Foreskin fibroblast (primary cell): ENCODE measurements at places on chromosomes 2 and 18.

DNA sequence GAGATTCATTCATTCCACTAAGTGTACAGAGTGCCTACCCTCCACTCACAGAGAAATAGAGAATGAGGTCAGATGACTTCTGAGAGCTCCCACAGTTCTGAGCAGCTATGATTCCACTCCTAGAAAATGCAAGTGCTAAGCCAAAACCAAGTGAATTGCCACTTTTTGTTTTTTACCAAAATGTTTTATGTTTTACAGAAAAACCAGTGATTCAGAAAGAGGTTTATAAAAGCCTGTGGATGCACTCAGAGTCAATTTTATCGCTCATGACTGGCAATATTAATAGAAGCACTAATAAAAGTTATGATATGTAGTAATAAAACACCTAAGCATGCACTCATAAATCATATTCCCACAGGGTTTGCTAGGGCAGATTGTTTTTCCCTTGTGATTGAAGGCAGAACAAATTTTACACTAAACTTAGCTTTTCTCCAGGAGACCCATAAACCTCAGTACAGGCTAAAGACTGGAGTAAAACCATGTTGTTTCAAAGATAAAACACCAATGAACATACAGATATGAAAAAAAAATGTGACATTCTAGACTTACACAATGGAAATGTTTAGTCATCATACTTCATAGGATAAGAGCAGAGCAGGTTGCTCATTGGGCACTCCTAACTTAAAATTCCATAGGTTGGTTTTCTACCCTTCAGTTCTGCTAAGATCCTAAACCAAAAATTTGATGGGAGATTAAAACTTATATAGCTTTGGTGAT is 67.5 kb downstream of the PDK1 start:
- DNase-seq, result peak; percentile 54

DNA sequence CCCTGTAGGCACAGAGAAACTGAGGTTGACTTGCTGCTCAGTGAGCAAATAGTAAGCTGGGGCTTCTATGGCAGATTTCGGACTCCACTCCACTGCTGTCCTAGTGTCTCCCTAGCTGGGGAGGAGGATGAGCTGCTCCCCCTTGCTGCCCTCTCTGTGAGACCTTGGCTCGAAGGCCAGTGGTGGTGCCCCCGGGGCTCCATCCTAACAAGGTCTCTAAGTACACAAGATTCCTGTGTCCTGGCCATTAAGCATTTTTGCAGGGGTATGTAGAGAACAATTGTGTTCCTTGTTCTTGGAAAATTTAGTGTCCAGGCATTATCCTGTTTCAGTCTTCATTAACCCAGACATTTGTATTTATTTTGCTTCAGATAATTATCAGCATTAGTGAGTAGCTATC is 21.3 kb upstream of the BCL2L11 start:
- DNase-seq, result no peak

DNA sequence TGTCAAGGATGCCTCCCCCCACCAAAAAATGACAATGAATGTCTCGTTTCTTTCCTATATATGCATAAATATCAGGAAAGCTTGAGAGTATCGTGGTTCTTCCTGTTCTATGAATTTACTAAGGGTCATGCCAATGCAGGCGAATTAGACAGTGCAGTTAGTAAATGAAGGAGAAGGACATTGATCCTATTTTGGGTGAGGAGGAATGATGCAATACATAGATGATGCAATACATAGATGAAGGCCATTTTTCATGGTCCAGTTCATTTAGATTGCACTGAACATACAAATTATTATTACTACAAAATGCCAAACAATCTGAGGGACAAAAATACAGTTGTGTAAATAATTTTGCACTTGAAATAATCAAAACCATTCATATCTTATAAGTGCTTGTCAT is 1265.0 kb downstream of the LRP1B start:
- no peak for DNase-seq

GRCh38 chr18:58125183-58125582 is 81.2 kb downstream of the NEDD4L start:
- no peak for DNase-seq

- DNase-seq, result peak; percentile 96
Measured at GRCh38 chr2:204452464-204453023, 92.7 kb upstream of the PARD3B start.

DNA sequence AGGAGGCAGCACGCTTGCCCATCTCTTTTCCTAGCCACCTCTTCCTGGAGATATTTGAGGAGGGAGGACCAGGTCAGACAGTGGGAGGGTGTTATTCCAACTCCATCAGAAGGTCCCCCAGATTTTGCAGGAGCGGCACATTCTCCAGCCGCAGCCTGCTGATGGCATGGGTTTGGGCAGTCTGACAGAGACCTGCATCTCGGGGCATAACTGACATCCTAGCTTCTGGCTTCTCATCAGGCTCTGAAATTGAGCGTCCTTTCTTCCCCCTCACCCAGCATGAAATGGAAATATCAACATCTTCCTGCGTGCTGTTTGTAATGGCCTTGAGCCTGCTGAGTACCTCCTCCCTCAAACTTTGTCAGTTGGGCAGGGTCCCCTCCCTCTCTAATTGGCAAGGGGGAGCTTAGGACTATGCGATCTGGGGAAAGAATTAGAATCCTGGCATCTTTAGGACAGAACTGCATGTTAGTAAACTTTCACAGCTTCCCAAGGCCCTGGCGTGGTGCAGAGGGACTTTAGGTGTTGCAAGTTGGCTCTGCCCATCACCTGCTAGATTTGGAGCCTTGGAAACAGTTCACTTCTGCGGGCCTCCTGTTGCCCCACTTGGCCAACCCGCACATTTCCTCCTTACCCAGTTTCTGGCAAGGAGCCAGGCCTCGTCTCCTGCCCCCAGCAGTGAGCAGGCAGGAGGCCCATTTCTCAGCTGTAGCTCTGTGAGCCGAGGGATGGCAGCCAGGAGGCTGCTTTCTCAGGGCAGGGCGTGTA is 2.2 kb downstream of the ITM2C start:
- peak; percentile 30 for DNase-seq

DNA sequence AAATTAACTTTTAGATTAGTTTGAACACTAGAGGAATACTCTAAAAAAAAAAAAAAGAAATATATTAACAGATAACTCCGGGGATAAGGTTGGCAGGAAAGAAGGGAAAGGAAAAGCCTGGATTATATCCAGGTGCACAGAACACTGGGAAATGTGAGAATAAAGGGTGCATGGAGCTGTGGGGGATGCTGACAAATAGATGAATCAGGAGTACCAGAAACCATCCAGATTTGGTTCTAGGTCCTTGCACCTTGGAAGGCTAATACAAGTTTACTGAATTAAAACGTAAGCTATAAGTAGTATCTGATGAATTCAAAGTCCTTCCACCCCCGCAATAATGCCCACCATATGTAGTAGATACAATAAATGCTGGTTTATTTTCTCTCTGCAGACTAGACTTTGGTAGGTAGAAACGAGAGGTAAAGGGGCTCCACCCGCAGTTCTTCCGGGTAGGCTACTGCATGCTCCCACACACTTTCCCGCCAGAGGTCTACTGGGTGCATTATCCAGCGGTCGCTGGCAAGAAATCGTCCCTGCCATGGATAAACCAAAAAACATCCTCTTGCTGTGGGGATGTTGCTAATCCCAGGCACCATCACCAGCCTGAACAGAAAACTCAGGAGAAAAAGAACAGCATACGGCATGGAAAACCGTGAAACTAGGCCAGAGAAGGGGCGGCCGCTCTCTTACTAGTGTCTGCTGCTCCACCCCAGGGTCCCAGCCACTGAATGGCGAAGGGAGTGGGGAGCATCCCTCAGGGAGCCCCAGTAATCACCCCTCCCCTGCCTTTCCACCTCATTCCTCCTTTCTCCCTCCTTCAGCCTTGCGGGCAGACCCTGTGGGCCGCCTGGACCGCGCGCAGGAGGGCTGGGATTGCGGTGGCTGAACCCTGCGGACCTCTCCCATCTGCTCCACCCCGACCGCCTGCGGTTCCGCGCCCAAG is 1.5 kb downstream of the CNRIP1 start:
- DNase-seq, result no peak

DNA sequence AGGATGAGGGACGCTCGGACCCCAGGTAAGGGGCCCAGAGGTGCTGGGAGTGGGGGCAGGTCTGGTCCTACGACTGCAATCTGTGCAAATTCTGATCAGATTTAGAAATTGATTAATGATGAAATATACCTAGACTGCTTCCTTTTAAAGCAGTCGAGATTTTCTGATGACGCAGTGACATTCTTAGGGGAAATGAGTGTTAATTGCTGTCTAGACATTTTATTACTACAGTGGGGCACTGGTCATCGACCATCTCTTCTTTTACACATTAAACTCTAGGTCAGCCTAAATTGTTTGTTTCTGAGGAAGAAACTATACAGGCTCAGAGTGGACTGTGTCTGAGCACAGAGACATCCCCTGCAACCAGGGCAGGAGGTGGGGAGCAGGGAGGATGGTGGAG is 154.4 kb upstream of the SALL3 start:
- DNase-seq, result no peak

GRCh38 chr2:149473521-149473920 is 114.1 kb downstream of the MMADHC start:
- DNase-seq, result no peak

- no peak for DNase-seq
Measured at GRCh38 chr2:65030476-65031332, 25.5 kb upstream of the CEP68 start.

DNA sequence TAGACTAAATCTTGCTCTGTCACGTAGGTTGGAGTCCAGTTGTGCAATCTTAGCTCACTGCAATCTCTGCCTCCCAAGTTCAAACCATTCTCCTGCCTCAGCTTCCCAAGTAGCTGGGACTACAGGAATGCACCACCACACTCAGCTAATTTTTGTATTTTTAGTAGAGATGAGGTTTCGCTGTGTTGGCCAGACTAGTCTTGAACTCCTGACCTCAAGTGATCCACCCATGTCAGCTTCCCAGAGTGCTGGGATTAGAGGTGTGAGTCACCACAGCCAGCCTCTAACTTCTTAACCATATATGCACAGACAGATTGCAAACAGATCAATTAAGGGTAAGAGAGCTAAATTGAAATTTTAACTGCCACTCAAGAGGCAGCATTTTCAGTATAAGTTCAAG is 22.1 kb upstream of the CNGA3 start:
- peak; percentile 63 for DNase-seq

- DNase-seq, result no peak
Measured at GRCh38 chr2:168494190-168494711, 38.2 kb downstream of the CERS6 start.

DNA sequence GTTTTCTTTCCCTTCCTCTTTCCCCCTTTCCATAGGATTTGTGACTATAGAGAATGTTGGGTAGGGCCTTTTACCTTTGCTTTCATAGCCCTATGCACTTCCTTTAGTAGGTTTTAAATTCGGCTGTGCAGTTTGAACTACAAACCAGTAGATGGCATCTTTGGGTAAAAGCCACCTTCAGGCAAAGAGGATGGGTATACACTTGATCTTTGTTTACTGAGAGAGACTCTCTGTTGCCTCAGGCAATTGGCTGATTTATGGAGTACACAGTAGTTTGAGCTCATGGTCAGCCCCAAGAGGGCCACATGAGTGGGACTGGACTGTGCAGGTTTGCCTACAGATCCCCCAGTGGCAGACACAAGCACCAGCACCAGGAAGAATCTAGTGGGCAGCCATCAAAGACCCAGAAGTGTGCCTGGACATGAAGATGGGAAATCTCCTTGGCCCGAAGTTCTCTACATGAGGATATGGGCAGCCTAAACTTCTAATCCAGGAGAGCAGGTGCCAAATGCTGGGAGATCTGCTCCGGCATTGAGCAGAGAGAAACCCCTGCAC is 1304.3 kb upstream of the DDX18 start:
- no peak for DNase-seq

GRCh38 chr2:48048476-48049171 is 142.3 kb upstream of the FBXO11 start:
- no peak for DNase-seq

DNA sequence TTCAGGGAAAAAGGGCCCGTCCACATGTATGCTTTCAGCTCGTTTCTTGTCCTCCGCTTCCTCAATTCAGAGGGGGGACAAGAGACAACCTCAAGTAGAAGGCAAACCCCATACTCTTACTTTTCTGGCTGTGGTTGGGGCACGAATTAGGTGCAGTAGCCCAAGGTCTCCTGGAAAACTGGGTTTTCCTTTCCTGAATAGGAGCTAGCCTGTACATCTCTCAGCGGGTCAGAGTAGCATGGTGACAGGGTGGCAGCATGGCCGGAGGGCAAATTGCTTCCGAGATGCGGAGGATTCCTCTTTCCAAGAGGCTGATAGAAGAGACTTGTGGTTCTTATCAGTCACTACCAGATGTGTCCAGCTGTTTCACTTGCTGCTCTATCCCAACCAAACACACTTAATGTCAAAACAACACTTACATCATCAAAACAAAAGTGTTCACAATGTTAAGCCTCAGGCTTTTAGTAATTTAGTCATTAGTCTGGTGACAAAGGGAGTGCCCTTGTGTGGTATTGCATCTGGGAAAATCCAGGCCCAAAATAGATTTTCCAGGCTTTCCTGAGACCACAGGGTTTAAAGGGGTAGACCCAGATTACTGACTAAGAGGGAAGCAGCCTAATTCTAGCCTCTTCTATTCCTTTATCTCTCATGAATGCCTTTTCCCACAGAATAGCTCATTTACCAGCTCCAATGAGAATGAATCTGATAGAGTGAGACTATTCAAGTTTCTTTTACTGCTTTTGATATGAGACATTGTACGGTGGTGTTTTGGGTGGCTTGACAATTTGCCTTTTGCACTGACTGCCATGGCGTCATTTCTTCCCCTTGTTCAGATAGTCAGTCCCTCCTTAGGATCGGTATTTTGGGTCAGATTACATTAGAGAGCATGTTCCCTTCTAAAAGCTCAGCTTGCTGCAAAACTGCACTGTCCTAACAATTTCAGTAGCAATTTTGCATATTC is 162.0 kb downstream of the LTBP1 start:
- peak; percentile 48 for DNase-seq

GRCh38 chr2:20067992-20068584 is 16.7 kb upstream of the LAPTM4A start:
- DNase-seq, result peak; percentile 92

DNA sequence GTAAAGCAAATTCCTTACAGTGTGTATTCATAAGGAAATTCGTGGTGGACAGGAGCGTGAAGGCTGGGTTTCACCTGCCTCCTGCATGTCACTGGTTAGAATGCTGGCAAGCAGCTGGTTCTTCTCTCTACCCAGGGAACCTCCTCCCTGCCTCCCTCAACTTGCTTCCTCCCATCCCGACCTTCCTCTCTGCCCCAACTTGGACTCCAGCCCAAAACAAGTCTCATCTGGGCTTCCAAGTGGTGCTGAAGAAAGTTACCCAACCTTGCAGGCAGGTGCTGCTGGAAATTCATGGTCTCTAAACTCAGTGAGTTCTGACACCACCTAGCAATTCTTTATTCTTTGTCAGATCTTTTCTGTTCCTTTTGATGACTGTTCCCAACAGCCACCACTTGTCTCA is 184.5 kb downstream of the BCL2 start:
- DNase-seq, result no peak

- peak; percentile 88 for DNase-seq
Measured at GRCh38 chr18:25786758-25787157, 303.7 kb downstream of the SS18 start.
